ENCODE measurements at places on chromosomes 4 and X. TPM values are rescaled to one million over a fixed set of nuclear protein-coding genes. Genes with fewer than 3 reads are reported as not detected.

The DUX4 gene
- not detected for total RNA-seq

The MAGEB10 gene
- not detected for total RNA-seq

The TMPRSS11D gene
- total RNA-seq = 1.5 TPM

The PAK3 gene
- 38.5 TPM for total RNA-seq

The HHIP gene
- 3.8 TPM for total RNA-seq

The COL4A5 gene
- 8.2 TPM for total RNA-seq

The CT47B1 gene
- total RNA-seq = 0.24 TPM

The SLIT2 gene
- 69.2 TPM for total RNA-seq

The CACNA1F gene
- not detected for total RNA-seq

The FAT4 gene
- 6.6 TPM for total RNA-seq
